ENCODE measurements at places on chromosomes 16 and 17.
A peak's percentile ranks its signal among the peaks of the same experiment; 100 is the strongest.

DNA sequence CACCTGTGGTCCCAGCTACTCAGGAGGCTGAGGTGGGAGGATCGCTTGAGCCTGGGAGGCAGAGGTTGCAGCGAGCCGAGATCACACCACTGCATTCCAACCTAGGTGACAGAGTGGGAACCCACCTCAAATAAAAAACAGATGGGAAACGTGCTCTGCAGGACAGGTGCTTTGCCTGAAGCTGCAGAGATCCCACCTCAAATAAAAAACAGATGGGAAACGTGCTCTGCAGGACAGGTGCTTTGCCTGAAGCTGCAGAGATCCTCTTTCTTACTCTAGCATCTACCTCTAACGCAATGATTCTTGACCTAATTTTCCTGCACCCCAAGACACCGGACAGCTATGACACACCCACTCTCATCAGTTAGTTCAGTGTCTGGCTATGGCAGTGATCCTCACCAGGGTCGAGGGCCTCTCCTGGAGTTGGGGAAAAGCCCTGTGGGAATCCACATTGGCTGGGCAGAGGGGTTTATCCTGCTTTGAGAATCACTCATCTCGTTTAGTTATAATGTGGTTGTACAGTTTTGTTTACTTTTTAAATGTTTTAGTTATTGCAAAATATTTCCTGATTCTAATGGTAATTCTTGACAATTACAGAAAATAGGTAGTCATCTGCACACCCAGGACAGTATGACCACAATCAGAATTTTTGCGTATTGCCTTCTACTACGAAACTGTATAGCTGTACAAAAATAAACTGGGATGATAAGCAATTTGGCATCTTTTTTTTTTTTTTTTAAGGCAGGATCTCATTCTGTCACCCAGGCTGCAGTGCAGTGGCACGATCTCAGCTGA, 11.4 kb downstream of the VPS53 start:
- DNase-seq: no peak

GRCh38 chr16:57846078-57846697, 43.9 kb upstream of the KIFC3 start:
- no peak for DNase-seq

DNA sequence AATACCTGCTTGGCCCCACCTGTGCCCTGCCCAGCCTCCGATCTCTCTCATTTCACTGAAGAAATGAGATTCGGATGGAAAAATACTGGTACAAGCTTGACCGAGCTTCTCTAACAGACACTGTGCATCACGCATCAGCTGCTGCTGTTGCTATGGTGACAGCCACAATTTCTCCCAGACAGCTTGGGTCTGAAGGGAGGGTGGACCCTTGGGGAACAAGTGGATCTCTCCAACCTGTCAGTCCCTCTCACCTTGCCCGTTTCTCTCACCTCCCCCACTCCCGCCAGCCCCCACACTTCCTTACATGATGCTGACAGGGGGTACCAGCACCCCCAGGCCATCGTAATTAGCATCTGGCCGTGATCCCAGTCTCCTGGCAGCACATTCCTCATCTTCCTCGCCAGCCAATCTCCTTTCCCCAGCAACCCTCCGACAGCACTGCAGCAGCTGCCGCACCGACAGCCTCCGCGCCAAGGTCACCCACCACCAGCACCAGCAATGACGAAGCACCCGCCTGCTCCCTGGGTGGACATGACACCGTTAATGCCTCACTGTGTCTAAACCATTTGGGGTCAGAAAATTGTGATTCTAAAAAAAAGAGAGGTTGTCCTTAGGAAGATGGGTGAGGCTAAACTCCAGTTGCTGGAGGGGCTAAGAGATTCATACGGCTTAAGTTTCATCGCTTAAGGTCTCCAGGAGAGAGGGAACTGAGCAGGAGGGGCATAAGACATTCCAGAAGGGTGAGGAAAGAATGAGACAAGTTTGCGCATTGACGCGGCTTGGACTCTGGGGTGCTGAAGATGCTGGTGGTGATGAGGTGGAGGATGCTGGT, 58.6 kb upstream of the TNRC6A start:
- DNase-seq: peak; percentile 11

- DNase-seq: no peak
Measured at GRCh38 chr17:73105431-73105830, 12.9 kb upstream of the SLC39A11 start.

DNA sequence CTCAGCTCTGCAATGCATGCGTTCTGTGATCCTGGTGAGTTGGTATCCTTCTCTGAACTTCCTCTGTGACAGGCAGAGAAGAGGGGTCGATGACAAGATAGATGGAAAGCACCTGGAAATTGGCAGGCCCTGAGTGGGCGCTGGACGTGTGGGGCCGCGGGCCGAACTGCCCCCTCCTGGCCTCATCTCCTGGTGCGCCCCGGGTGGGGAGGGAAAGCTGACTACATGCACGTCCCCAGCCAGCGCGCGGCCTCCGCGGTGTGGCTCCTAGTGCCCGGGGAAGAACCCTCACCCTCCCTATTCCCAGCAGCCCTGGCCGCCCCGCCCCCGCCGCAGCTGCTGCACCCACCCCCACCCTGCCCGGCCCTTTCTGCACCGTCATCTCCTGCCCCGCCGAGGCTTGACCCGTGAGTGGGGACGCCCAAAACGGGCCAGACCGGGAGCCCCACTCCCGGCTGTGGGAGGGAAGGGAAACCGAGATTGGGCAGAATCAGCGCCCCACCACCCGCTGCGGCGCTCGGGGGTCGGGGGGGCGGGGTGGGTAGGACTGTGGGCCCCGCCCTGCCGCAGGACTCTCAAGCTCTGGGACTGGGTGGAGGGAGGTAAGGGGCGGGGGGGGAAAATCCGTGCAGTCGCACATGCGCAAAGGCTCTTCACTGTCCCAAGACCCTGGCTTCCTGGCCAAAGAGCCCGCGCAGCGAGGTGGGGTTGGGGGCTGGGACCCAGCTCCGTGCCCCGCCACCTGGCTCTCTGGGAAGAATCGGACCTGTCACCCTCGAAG, at the start of gene NOL3:
NOL3 (plus strand) TSS at position 371 of the 781 bp plus-strand sequence.
- DNase-seq: peak; percentile 71

DNA sequence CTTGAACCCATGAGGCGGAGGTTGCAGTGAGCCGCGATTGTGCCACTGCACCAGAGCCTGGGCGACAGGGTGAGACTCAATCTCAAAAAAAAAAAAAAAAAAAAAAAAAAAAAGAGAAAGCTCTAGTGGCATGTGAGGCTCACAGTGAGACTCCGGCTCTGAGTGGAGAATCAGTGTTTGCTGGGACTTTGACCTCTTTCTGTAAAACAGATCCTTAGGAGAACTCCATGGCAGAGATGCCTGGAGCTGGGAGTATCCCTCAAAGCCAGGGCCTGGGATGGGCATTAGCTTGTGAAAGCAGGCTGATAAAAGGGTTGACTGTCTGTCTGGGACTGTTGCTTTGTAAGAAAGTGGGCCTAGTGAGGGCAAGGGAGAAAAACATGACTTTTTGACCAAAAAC, 46.4 kb downstream of the ZNF207 start:
- no peak for DNase-seq

- DNase-seq: no peak
Measured at GRCh38 chr17:9763643-9764042, 27.7 kb downstream of the DHRS7C start.

- DNase-seq: no peak
Measured at GRCh38 chr16:70432356-70432722, 6.6 kb downstream of the ST3GAL2 start.
